NCI-H774 (cell line): ENCODE measurements at places on chromosomes 12 and 14.
A peak's percentile ranks its signal among the peaks of the same experiment; 100 is the strongest.

DNA sequence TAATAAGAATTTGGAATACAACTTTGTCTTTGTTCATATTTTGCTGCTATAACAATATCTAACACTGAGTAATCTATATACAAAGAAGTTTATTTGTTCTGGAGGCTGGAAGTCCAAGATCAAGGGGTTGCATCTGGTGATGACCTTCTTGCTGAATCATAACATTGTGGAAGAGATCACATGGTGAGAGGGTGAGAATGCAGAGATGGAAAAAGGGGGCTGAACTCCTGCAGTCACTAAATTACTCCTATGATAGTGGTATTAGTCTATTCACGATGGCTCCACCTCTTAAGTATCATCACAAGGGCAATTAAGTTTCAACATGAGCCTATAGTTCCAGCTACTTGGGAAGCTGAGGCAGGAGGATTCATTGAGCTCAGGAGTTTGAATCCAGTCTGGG, 4.5 kb upstream of the AKAP6 start:
- no peak for DNase-seq

- DNase-seq: no peak
Observed at GRCh38 chr12:62519043-62519442, 52.4 kb downstream of the MON2 start.

DNA sequence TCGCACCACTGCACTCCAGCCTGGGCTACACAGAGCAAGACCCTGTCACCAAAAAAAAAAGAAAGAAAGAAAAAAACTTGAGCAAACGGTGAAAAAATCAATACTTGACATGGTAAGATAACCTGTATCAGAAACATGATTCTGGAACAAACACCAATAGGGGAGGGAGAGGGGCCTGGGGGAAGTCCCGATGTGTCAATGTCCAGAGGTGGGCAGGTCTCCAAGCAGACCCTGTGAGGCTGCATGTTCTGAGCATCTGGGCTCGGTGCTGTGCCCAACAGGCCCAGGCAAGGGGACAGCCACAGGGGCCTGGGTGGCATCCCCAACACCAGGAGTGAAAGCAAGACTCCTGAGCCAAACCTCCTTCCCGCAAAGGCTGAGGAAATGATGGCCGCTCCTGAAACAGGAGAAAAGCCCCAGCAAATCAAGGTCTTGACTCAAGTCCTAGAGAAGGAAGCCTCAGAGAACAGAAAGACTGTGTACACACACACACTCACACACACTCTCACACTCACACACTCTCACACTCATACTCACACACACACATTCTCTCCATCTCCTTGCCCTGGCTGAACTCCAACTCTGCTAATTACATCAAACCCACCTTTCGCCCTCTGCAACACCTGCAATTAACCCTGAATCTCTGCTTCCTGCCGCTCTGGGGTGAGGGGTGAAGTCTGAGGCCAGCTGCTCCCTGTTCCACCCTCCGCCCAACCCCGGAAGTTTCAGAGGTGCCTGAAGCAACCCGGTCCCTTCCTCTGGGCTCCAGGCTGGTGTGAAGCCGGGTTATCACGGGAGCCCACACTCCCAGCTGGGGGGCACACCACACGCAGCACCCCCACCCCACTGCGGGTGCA, 20.4 kb downstream of the CCDC88C start:
- peak; percentile 30 for DNase-seq

GRCh38 chr12:7628381-7628961, 37.2 kb downstream of the APOBEC1 start:
- no peak for DNase-seq

- DNase-seq: no peak
Observed at GRCh38 chr14:100325231-100325632, 2.1 kb downstream of the SLC25A47 start.
